ENCODE measurements at places on chromosomes 12 and 14.

GRCh38 chr14:28243600-28243999 is 523.0 kb upstream of the FOXG1 start:
- no peak for DNase-seq

DNA sequence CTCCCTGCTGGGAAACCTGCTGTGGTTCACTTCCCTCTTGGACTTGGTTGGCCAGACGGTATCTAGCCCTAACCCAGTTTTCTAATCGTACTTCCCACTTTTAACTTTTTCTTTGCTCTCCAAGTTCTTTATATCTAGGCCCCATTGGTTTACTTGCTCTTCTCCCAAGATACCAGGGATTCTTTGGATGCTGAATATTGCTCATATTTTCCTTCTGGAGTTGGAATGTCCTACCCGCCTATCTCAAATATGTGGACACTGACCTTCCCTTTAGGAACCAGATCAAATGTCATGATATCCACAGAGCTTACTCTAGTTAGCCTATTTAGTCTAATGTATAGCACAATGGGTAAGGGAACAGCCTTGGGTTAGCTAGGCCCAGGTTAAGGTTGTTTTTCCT is 228.6 kb downstream of the DACT1 start:
- no peak for DNase-seq

- no peak for DNase-seq
These were observed 46.7 kb downstream of the SSH1 start for GRCh38 chr12:108810636-108811035.

DNA sequence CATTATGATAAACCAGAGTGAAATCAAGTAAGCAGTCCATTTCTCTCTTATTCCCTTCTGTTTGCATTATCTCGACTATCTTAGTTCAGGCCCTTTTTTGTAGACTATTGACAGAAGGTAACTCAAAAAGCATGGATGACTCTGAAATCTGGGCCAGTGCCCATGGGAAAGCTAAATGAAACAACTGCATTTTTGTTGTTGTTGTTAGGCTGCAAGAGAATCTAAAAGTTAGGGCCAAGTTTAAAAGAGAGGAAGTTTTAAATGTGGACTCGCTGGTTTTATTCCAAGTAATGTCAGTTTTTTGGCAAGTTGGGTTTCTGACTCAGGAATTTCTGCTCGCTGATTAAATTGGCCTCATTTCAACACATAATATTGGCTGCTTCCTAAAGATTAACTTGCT is 201.1 kb downstream of the PIK3C2G start:
- no peak for DNase-seq

- no peak for DNase-seq
These were observed 67.0 kb downstream of the ADCK1 start for GRCh38 chr14:77866932-77867331.

- no peak for DNase-seq
These were observed 34.0 kb upstream of the NFYB start for GRCh38 chr12:104171785-104172569.

DNA sequence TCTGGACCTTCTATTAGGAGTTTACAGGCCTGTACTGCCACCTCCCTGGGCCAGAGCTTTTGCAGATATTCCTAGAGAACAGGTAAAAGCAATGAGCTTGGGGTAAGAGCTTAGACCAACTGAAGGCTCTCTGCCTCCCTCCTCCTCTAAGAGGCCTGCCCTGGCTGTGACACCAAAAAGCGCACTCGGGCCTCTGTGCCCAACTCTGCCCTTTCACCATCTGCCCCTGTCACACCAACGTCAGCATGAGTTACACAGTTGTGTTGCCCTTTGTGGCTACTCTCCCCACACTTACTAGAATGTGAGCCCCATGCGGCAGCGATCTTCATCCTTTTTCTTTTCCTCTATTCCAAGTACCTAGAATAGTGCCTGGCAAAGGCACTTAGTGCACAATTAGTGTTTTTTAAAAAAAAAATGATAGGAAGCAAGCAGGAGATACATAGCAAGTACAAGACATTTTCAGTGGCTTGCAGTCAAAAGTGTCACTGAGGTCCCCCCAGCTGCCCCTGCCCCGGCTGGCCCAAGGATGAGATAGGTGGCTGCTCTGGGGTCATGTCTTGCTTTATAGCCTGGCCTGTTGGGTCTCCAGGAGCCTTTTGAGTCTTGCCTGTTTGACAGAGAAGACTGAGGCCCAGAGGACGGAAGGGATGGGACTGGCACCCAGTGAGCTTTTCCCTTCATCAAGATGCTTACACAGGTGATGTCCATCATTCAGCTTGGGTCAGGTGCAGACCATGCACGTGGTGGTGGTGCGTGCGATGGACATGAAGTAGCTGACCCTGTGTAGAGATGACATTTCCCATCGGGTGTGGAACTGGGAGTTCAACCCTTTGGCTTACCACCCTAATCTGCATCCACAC is 12.5 kb downstream of the CKB start:
- no peak for DNase-seq

- DNase-seq, result no peak
These were observed 43.1 kb downstream of the LTBP2 start for GRCh38 chr14:74568911-74569310.

DNA sequence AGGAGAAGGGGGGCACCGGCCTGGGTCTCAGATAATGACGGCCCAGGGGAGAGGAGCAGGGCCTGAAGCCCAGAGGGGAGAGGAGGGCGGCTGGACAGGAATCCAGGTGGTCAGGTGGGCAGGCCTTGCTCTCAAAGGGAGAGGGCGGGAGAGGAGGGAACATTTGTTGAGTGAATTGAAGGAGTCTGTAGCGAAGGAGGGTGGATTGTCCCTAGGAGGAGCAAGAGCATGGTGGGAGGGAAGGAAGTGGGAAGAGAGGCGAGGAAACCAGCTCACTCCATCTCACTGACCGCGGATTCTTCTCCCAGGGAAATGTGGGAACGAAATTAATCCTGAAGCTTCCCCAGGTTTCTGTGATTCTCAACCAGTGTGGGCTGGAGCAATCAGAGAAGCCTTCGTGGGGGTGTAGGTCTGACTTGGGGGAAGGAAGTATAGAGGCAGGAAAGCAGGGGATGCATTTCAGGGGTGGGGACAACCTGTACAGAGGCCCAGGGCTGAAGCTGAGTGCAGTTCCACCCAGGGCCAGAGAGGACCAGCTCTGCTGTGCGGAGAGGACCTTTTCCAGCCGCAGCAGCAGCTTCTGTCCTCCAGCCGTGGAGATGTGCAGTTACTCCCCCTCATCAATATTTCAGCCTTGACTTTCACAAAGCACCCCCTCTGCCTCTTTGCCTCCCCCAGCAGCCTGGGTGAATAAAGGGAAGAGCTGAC is 100.9 kb downstream of the CHST11 start:
- DNase-seq, result no peak

Measured in stimulated activated CD8-positive, alpha-beta memory T cell treated with anti-CD3 and anti-CD28 coated beads, Interleukin-12 subunit alpha, Interleukin-12 subunit beta, amount 100 ng/mL, for 4 hours (primary cell).